ENCODE measurements at places on chromosomes 7 and 10.

GRCh38 chr7:101377189-101377736 is 14.6 kb downstream of the COL26A1 start:
- no peak for DNase-seq

DNA sequence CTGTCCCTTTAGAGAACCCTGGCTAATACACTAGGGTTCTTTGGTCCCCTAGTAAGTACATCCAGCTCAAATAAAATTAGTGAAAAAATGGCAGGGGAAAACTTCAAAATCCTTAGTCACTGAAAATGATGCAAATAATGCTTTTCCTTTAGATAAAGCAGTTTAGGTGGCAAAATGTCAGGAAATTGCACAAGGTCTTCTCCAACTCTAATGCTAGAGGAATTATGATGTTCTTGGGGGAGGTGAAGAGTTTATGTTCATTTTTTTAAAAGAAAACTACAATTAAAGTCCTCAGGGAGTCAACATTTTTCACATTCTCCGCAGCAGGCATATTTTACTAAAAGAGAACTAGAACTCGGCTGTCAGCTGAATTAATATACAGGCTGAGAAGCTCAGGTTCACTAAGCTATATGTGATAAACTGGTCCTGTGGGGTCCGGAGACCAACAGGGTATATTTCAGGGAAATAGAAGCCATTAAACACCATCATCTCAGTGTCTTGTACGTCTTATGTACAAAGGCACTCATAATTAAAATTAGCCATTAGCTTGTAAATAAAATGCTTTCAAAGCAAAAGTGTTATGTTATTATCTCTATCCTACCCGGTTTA is 1164.7 kb upstream of the AUTS2 start:
- DNase-seq: no peak

DNA sequence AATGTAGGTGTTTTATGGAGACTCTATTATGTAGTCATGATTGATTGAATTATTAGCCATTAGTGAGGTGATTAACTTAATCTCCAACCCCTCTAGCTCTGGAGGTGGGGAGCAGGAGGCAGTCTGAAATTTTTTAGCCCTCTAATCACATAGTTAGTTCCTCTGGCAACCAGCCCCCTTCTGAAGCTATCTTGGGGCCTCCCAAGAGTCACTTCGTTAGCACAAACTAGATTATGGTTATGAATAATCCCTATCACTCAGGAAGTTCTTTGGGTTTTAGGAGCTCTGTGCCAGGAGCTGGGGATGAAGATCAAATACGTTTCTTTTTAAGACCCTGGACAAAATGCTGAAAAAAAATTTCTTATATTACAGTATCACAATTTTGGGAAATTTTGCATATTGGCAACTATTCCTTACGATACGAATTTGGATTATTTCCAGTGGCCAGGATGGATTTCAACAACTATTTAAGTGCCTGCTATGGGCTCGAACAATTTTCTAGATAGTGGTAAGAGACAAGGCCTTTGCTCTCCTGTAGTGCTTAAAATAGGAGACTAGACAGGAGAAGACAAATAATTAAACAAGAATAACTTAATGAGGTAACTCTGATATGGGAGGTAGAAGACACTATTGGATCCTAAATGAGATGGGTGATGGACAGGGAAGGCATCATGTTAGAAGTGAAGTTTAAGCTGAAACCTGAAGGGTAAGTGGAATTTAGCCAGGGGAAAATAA is 52.9 kb downstream of the BTAF1 start:
- no peak for DNase-seq

DNA sequence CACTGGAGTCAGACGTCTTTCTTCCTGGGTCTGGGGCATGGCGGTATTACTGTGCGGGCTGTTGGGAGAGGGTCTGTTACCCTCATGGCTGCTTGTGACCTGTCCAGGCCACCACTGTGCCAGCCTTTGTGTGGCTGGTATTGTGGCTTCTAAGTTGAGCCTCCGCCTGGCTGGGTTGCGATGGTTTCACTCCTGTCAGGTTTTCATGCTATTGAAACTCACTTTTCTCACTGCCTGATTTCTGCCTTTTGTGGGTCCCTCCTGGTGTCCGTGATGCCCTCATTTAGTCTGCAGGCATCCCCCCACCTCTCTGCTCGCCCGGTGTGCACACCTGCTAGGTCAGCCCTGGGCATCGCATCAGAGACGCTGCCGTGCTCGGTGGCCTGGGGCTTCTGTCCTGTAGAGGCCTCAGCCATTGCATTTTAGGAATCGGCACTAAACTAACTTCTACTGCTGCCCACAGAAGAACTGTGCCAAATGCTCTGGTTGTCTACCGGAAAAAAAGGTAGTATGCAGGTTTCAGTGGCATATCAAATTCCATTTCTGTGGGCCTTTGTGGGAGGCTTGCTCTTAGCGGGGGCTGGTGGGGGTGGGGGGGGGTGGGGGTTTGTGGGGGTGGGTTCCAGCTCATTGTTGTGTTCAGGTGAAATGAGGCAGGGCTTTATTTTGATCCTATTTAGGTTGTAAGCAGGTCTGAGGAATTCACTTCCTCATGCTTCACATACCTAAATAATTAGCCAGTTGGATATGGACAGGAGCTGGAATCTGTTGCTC is 64.3 kb downstream of the MGMT start:
- no peak for DNase-seq

Measured in sciatic nerve (tissue), 2 donors.